ENCODE measurements at places on chromosomes 12 and 14.

GRCh38 chr12:115708801-115709200 lies 568.7 kb downstream of the MED13L start:
- no peak for DNase-seq

- no peak for DNase-seq
Measured at GRCh38 chr14:38500125-38500524, 244.2 kb upstream of the CLEC14A start.

- no peak for DNase-seq
Measured at GRCh38 chr14:96154900-96155299, 49.7 kb upstream of the BDKRB2 start.

DNA sequence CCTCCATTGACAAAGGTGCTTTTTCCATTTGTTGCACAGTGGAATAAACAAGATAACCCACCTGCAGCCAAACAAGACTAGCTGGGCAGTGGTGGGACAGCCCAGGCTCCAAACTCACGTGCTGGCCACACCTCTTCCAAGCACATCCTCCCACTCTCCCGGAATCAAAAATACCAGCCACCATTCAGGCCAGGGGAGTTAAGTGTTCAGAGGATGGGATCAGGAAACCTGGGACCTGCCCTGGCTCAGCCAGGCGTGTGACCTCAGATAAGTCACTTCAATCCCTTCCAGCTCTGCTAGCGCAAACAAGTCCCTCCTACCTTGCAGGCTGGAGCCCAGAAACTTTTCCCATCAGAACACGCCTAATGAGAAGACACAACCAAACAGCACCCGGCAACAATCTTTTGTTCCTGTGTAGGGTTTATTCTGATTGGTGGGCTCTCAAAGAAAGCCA lies 43.3 kb downstream of the ACTN1 start:
- DNase-seq: no peak

- no peak for DNase-seq
Measured at GRCh38 chr14:21672116-21672515, 1.5 kb downstream of the OR4E1 start.

All from stimulated activated CD8-positive, alpha-beta memory T cell treated with anti-CD3 and anti-CD28 coated beads, Interleukin-7, amount 100 ng/mL, for 1 hour (primary cell).